Stomach (tissue), 19 donors: ENCODE measurements at places on chromosomes 13 and 19. TPM values are rescaled to one million over a fixed set of nuclear protein-coding genes. Genes with fewer than 3 reads are reported as not detected.
A peak's percentile ranks its signal among the peaks of the same experiment; 100 is the strongest.

DNA sequence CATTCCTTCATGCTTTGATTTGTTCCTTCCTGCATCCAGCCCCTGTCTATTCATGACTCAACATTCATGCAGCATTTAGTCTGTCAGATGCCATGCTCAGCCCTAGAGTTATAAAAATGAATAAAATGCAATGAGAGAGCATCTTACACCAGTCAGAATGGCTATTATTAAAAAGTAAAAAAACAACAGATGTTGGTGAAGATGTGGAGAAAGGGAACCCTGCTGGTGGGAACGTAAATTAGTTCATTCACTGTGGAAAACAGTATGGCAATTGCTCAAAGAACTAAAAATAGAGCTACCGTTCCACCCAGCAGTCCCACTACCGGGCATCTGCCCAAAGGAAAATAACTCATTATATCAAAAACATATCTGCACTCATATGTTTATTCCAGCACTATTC is 70.0 kb upstream of the GTF3A start:
- H3K27ac ChIP-seq: no peak overlapping the region
- no peaks in the 10 kb centered on the region for H3K27me3 ChIP-seq
- peaks cover 23% of the 10 kb centered on the region for H3K4me1 ChIP-seq
- DNase-seq: no peak
- no peaks in the 10 kb centered on the region for H3K36me3 ChIP-seq

GRCh38 chr19:11089254-11090013 is at the start of gene LDLR:
Gene LDLR (plus strand): TSS chr19:11089463. CDS start chr19:11089549, 86 bp downstream.
- no peaks in the 10 kb centered on the region for H3K27me3 ChIP-seq
- peak; percentile 97 for DNase-seq
- H3K36me3 ChIP-seq: no peaks in the 10 kb centered on the region
- peaks cover 74% of the 10 kb centered on the region for H3K4me1 ChIP-seq
- peak within 1 kb of the TSS; percentile 90 for H3K27ac ChIP-seq

- peaks cover 21% of the 10 kb centered on the region for H3K36me3 ChIP-seq
- peak; percentile 47 for DNase-seq
- peak overlapping the region; percentile 81 for H3K4me3 ChIP-seq
- H3K27me3 ChIP-seq: peaks cover 12% of the 10 kb centered on the region
Observed at GRCh38 chr13:109787135-109787954, 962 bp upstream of the IRS2 start.

- no peaks in the 10 kb centered on the region for H3K36me3 ChIP-seq
- H3K27ac ChIP-seq: no peak overlapping the region
- H3K27me3 ChIP-seq: no peaks in the 10 kb centered on the region
- no peaks in the 10 kb centered on the region for H3K4me1 ChIP-seq
- no peak for DNase-seq
- H3K4me3 ChIP-seq: no peak overlapping the region
Observed at GRCh38 chr13:68806125-68806524, 1301.5 kb upstream of the ATXN8OS start.

- DNase-seq: no peak
- no peaks in the 10 kb centered on the region for H3K36me3 ChIP-seq
- no peaks in the 10 kb centered on the region for H3K27me3 ChIP-seq
- no peak overlapping the region for H3K27ac ChIP-seq
- no peaks in the 10 kb centered on the region for H3K4me1 ChIP-seq
Observed at GRCh38 chr13:62065016-62065415, 649.4 kb upstream of the PCDH20 start.

DNA sequence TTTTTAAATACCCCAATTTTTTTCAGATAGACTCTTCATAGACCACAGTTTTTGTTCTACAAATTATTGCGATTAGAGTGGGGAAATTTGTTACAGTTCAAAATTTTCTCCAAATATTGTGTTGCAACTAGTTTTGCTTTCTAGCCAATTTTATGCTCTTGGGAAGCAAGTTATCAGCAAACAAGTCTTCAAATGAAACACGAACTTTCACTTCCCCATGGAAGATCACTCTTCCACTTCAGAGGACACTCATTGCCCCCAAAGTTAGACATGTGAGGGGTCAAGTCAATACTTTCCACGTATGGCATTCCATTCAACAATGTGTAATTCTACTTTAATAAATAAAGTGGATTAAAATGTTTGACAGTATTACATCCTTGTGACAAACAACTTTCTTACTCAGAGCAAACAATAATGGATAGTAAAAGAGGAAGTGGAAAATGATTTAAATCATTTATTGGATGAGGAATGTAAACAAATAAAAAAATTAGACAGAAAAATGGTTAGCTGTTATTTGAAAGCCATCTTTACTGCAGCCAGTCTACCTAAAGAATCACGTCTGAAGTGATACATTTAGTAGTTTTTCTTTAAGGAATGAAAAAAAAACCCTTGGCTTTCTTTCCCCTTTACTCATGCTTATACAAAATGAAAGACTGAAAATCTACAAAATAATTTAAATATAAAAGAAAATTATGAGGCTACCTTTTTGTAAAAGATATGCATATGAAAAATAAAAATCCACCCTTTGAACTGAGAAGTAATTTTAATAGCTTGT is 41.2 kb upstream of the TNFSF11 start:
- H3K27ac ChIP-seq: no peak overlapping the region
- no peak overlapping the region for H3K4me3 ChIP-seq
- H3K4me1 ChIP-seq: no peaks in the 10 kb centered on the region

GRCh38 chr13:40639221-40639681 is 27.2 kb downstream of the FOXO1 start:
- H3K27me3 ChIP-seq: no peaks in the 10 kb centered on the region
- no peak for DNase-seq

DNA sequence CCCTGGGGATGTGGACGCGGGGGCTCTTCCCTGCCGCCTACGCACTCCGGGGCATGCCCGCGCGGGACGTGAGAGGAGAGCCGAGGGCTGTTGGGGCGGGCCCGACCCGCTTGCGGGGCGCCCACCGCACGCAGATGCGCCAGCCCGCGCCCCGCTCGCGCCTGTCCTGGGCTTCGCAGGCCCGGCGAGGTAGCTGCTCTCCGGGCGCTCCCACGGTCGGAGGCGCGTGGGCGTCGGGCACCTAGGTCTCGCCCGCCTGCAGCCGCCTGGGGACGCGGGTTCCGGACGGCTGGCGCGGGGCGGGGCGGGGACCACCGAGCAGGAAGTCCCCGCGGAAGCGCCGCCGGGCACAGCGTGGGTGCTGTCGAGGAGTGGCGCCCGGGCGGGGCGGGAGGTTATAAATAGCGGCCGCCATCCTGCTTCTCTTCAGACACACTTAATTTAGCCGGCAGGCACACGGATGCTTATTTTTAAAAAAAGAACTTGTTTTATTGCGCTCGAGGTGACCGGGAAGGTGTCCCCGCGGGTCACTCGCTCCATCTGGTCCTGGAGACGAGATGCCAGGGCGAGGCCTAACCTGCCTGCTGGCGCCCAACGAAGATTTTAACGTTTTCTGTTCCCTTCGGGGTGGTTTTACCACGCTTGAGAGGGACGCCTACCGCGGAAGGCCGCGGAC is 561 bp upstream of the GJA3 start:
- H3K27ac ChIP-seq: no peak overlapping the region
- H3K36me3 ChIP-seq: no peaks in the 10 kb centered on the region
- H3K4me3 ChIP-seq: peak overlapping the region; percentile 66

DNA sequence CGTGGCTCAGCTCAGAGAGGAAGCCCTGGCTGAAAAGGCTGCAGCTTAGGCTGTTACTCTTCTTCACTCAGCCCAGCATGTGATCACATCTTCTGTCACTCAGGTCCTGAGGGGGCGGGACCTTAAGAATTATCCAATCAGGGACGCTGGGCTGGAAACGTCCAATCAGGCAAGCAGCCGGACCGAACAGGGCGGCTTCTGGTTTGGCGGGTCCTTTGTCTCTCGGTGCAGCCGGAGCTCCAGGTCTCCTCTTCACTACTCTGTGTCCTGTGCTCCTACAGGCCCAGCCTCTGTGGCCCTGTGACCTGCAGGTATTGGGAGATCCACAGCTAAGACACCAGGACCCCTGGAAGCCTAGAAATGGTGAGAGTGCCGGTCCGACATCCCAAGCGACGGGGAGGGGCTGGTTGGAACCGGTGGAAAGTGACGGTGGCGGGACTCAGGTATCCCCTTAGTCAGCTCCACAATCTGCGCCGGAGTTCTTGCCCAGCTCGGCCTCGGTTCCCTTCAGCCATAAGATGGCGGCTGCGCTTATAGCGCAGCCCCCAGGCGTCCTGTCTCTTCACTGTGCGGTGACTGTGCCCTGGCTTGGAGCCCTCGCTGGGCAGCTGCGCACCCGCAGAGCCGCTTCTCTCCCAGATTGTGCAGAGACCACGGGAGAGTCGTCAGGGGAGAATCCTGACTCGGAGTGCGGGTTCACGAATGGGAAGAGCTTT is at the start of gene ZNF93:
Gene ZNF93, plus strand, starts transcription at position 218 of the 716 bp plus-strand sequence. Its CDS starts 143 bp downstream, at position 361.
- peak within 1 kb of the TSS; percentile 65 for H3K4me3 ChIP-seq
- no peaks in the 10 kb centered on the region for H3K27me3 ChIP-seq
- DNase-seq: peak; percentile 98
- H3K36me3 ChIP-seq: no peaks in the 10 kb centered on the region
- peaks cover 4% of the 10 kb centered on the region for H3K4me1 ChIP-seq
- H3K27ac ChIP-seq: peak within 1 kb of the TSS; percentile 86

DNA sequence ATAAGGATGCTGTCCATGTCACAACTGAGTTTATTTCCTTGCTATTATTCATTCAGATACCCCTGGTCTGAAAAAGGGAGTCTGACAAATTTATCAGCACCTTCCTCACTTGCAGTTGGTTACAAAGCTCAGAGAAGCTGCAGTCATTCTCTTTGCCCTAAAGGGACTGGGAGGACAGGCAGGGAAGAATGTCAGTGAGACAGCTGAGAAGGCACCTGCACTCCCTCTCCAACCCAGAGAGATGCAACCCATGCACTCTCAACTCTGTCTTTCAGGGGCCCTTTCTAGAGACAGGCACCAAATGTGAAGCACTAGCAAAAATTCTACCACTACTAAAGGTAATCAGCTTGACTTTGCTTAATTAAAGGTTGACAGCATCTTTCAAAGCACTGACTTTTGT is 83.3 kb downstream of the CRYL1 start:
- H3K4me1 ChIP-seq: no peaks in the 10 kb centered on the region
- DNase-seq: no peak
- peaks cover 8% of the 10 kb centered on the region for H3K36me3 ChIP-seq
- H3K4me3 ChIP-seq: no peak overlapping the region
- H3K27ac ChIP-seq: no peak overlapping the region

- H3K27ac ChIP-seq: no peak overlapping the region
- H3K4me1 ChIP-seq: no peaks in the 10 kb centered on the region
Observed at GRCh38 chr13:101152184-101152583, 264.1 kb downstream of the NALCN start.

GRCh38 chr13:51636349-51636890 is 52.2 kb downstream of the WDFY2 start:
- H3K4me3 ChIP-seq: no peak overlapping the region
- peak; percentile 50 for DNase-seq
- no peaks in the 10 kb centered on the region for H3K36me3 ChIP-seq
- H3K4me1 ChIP-seq: peaks cover 16% of the 10 kb centered on the region
- no peaks in the 10 kb centered on the region for H3K27me3 ChIP-seq

DNA sequence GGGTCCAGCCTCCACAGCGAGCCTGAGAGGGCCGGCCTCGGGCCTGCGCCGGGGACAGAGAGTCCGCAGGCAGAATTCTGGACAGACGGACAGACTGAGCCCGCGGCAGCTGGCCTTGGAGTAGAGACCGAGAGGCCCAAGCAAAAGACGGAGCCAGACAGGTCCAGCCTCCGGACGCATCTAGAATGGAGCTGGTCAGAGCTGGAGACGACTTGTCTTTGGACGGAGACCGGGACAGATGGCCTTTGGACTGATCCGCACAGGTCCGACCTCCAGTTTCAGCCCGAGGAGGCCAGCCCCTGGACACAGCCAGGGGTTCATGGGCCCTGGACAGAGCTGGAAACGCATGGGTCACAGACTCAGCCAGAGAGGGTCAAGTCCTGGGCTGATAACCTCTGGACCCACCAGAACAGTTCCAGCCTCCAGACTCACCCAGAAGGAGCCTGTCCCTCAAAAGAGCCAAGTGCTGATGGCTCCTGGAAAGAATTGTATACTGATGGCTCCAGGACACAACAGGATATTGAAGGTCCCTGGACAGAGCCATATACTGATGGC is 490 bp downstream of the ITPKC start:
- H3K4me1 ChIP-seq: peaks cover 84% of the 10 kb centered on the region
- peaks cover 9% of the 10 kb centered on the region for H3K36me3 ChIP-seq
- no peaks in the 10 kb centered on the region for H3K27me3 ChIP-seq
- H3K27ac ChIP-seq: peak overlapping the region; percentile 100
- DNase-seq: no peak
- peak overlapping the region; percentile 75 for H3K4me3 ChIP-seq

DNA sequence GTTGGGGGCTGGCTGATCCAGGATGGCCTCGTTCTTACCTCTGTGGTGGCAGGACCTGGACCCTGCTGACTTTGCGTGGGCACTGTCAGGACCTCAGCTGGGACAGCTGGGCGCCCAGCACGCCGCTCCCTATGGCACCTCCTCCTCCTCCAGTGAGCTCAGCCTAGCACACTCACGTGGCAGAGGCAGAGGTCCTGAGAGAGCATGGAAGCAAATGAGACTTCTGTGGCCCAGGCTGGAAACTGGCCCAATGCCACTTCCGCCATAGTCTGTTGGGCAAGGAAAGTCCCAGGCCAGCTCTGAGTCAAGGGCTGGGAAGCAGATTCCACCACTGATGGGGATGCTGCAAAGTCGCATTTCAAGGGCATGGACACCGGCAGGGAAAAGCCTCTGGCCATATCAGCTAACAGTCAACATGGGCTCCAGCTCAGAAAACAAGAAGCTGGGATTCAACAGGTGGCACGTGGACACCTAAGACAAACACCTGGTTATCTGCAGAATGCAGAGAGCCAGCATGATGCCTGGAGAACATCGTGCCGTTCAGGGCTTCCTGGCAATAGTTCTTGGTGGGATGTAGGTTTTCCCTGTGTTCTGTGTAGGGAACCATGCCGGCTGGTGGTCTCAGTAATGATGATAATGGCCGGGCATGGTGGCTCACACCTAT is 16.7 kb downstream of the MYBPC2 start:
- H3K4me3 ChIP-seq: no peak overlapping the region
- no peak overlapping the region for H3K27ac ChIP-seq
- H3K27me3 ChIP-seq: peaks cover 30% of the 10 kb centered on the region
- H3K36me3 ChIP-seq: no peaks in the 10 kb centered on the region
- DNase-seq: no peak
- no peaks in the 10 kb centered on the region for H3K4me1 ChIP-seq

- peaks cover 2% of the 10 kb centered on the region for H3K36me3 ChIP-seq
- no peaks in the 10 kb centered on the region for H3K4me1 ChIP-seq
- H3K4me3 ChIP-seq: no peak overlapping the region
- no peak overlapping the region for H3K27ac ChIP-seq
- DNase-seq: no peak
Observed at GRCh38 chr19:5205381-5205780, 135.2 kb downstream of the PTPRS start.

GRCh38 chr13:23670793-23671192 is 100.6 kb downstream of the TNFRSF19 start:
- H3K27ac ChIP-seq: no peak overlapping the region
- no peaks in the 10 kb centered on the region for H3K36me3 ChIP-seq
- H3K4me3 ChIP-seq: no peak overlapping the region
- no peaks in the 10 kb centered on the region for H3K27me3 ChIP-seq
- no peak for DNase-seq
- H3K4me1 ChIP-seq: no peaks in the 10 kb centered on the region

- H3K27ac ChIP-seq: no peak overlapping the region
- H3K4me3 ChIP-seq: no peak overlapping the region
Observed at GRCh38 chr19:40928850-40929249, 46.8 kb upstream of the CYP2A7 start.

METTL21C gene
- total RNA-seq: not detected

HS6ST3 gene
- 4.0 TPM for total RNA-seq

PTGER1 gene
- not detected for total RNA-seq

SIX5 gene
- 39.1 TPM for total RNA-seq

IL11 gene
- total RNA-seq: 1.3 TPM

TBC1D17 gene
- 10.5 TPM for total RNA-seq

GNA15 gene
- 4.5 TPM for total RNA-seq

NFILZ gene
- not detected for total RNA-seq

ZNF132 gene
- total RNA-seq: 3.0 TPM

CARD8 gene
- total RNA-seq: 43.3 TPM
